ENCODE measurements at places on chromosomes 13 and 19.
A peak's percentile ranks its signal among the peaks of the same experiment; 100 is the strongest.

- DNase-seq = peak; percentile 68
These were observed 2.2 kb downstream of the FLT3LG start for GRCh38 chr19:49475995-49476880.

DNA sequence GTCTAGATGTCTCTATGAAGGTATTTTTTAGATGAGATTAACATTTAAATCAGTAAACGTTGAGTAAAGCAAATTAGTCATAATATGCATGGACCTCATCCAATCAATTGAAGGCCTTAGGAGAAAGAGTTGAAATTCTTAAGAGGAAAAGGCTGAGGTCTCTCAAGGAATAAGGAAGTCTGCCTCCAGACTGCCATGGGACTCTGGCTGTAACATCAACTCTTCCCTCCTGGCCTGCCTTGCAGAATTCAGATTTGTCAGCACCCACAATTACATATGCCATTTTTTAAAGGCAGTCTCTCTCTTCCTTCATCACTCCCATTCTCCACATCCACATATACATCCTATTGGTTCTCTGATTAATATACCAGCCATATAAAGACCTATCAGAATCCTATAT is 28.8 kb upstream of the INTS6 start:
- no peak for DNase-seq

- no peak for DNase-seq
These were observed 28.4 kb downstream of the ANKRD27 start for GRCh38 chr19:32646556-32646955.

GRCh38 chr13:20927596-20928257 is 25.2 kb upstream of the XPO4 start:
- no peak for DNase-seq

DNA sequence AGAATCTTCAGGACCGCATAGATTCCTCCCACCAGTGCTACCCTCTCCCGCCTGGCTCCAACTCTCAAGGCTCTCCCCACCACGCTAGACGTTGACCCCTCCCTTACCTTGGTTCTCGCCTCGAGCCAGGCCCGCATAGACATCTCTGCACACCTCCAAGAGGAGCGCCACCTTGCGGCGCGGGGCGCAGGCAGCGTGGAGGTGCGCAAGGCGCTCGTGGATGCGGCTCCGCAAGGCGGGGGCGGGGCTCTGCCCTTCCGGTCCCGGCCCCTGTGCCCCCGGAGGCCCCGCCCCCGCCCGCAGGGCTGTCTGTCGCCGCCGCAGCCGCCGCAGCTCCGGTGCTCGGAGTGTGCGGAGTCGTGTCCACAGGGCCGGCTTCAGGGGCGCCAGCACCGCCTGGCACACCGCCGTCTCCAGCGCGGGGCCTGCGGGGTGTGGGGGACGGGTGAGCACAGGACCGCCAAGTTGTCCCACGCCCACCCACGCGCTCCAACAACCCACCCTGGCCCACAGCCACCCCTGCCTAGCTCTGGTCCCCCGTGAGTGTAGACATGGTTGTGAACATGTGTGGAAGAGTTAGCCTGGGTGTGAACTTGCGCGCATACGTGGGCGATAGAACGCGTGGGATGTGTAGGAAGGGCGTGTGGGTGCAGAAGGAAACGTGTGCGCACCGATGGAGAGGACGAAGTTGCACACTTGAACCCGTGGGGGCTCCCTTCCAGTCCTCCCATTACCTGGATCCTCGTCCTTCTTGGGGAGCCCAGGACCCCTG is 8.1 kb downstream of the RINL start:
- DNase-seq = no peak

- DNase-seq = no peak
These were observed 68.3 kb downstream of the DACH1 start for GRCh38 chr13:71798707-71799106.

DNA sequence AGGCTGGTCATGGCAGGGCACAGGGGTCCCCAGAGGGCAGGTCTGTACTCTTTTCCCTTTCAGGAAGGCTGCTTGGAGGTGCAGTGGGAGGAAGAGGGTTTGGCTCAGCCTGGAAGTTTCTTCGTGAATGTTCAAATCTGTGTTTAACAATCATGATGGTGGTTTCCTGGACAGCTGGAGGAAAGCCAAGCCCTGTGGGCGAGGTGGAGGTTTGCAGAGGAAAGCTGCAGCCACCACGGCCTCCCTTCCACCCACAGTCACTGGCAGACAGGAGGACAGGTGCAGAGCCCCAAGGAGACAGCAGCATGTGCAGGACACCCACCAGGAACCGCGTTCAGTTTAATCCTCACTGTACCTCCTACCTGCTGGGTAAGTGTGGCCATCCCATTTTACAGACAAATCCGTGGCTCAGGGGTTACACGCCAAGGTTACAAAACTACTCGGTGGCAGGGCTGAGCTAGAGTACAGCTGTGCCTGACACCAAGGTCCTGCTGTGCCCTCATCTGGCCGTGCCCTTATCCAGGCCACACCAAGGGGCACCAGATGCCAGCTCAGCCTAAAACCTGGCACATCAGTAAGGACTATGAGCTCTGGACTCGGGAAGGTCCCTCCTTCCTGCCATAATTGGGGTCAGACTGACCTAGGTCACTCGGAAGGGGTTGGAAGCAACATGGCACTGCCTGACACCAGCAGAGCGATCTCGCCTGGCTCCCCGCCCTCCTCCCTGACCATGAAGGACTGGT is 34.1 kb downstream of the SUGP2 start:
- DNase-seq = no peak

DNA sequence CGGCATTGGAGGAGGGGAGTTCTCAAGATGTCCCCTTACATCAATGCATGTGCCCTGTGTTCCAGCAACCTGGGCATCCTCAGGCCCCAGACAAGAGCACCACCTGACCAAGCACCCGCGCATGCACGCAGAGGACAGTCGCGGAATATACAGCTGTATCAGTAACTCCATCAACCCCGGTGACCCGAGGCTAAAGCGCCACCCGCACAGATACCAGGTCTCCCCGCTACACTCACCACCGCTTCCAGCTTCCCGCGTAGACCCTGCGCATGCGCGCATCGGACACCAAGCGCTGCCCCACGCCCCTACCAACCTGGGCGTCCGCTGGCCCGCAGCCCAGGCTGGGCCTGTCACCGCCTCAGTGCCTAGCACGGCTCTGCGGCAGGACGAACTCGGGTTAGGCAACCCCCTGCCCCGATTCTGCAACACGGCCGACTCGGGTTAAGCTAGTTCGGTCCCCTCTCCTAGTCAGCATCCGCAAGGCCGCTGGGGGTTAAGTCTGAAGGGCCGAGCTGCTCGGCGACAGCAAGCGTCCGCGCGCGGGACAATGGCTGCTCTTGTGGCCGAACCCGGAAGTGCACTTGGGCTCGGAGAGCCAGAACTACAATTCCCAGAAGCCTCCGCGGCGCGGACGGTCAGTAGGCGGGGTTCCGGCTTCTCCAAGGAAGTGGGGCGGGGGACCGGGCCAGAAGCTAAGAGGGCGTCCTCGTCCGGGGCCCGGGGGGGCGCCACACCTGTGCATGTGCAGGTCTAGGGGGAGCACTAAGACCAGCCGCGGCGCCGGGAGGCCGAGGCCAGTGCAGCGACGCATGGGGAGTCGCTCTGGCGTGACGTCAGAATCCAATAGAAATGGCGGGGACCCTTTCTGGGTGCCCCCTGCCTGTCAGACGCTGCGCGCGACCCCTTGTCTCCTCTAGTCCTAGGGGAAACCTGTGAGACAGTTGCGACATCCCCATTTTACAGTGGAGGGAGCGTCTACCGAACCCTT is at the start of gene ZNF180:
Gene ZNF180 (minus strand): TSS at position 561 of the 988 bp plus-strand sequence. CDS start 3,188 bp downstream, outside the sequence.
- peak; percentile 94 for DNase-seq

GRCh38 chr19:53992815-53993214 is 1.4 kb downstream of the CACNG6 start:
- DNase-seq = no peak

- no peak for DNase-seq
These were observed 164.6 kb downstream of the KLF5 start for GRCh38 chr13:73223372-73223781.

GRCh38 chr13:51065372-51066090 is 45.5 kb downstream of the C13orf42 start:
- no peak for DNase-seq

GRCh38 chr13:66414066-66414800 is 815.9 kb downstream of the PCDH9 start:
- no peak for DNase-seq

GRCh38 chr13:85545771-85546170 is 253.4 kb downstream of the SLITRK6 start:
- DNase-seq = no peak

GRCh38 chr13:73622381-73622780 is 511.8 kb downstream of the KLF12 start:
- no peak for DNase-seq

GRCh38 chr19:17555929-17556813 is 722 bp downstream of the COLGALT1 start:
- DNase-seq = peak; percentile 37

GRCh38 chr13:40583738-40584137 is 82.7 kb downstream of the FOXO1 start:
- DNase-seq = no peak

DNA sequence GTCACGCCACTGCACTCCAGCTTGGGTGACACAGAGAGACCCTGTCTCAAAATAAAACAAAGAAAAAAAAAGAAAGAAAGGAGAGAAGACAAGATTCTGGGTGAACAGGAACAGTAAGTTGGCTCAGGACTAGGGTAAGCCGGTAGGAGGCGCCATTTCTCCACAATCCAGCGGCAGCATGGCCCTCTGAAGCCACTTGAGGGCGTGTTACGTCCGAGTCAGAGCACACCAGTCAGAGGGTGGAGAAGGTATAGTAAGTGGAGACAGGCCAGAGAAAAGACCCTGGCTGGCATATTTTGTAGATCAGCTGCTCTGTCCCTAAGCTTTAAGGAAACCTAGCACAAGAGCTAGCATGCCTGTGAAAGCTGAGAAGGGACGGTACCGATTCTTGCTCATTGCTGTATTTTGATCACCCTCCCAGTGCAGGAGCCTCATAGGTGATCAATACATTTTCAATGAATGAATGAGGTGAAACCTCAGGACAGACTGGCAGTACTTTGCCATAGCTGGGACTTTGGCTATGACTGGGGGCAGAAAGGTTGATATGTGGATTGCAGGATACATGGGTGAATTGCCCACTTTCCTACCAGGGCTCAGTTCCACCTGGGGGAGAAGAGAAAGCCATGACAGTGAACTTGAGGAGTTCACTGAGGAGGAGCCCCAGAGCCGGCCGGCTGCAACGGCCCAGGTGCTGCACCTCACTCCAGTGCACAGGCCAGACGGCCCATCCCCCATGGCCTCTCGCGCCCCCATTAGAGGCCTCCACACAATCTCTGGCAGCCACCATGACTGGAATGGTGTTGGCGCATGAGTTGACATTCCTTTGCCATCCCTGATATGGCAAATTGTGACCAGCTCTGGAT is 23.5 kb downstream of the POU2F2 start:
- peak; percentile 81 for DNase-seq

DNA sequence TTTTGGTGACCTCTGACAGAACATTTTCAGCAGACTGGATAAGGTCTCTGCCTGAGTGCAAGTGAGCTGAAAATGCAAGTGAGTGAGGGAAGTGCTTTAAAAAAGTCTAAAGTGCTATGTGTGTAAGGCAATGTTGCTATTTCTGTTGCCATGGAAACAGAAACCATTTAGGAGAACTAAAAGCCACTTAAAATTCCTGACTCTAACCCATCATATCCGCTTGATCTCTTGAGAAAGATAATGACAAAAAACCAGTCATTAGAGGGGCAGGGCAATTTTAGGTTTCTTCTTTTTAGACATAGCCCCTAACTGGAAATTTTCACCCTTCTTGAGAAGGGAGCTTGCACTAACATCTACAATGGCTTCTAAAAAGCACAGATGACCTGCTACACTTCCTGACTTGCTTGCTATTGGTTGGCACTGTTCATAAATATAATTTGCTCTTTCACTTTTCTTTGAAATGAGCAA is at the start of gene CYSLTR2:
Gene CYSLTR2 (plus strand): TSS at position 458 of the 468 bp plus-strand sequence. CDS start 52,889 bp downstream, outside the sequence.
- DNase-seq = no peak

DNA sequence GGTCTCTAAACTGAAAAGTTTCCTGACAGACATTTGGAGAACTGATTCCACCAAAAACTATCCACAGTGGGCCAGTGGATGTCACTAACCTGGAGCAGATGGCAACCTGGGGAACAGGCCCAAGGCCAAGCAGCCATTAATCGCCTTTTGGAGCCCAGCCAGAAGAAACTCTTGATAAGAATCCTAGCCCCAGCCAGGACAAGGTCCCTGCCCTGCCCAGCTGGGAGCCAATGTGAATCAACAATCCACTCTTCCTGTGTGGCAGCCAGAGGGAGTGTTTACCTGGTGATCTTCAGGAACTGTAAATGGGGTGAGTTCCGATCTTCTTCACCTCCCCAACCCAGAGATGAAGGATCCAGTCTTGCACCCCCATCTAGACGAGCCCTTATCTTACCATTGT is 14.5 kb upstream of the IGSF23 start:
- DNase-seq = no peak

GRCh38 chr13:114130837-114131582 is 1.4 kb downstream of the RASA3 start:
- DNase-seq = no peak

DNA sequence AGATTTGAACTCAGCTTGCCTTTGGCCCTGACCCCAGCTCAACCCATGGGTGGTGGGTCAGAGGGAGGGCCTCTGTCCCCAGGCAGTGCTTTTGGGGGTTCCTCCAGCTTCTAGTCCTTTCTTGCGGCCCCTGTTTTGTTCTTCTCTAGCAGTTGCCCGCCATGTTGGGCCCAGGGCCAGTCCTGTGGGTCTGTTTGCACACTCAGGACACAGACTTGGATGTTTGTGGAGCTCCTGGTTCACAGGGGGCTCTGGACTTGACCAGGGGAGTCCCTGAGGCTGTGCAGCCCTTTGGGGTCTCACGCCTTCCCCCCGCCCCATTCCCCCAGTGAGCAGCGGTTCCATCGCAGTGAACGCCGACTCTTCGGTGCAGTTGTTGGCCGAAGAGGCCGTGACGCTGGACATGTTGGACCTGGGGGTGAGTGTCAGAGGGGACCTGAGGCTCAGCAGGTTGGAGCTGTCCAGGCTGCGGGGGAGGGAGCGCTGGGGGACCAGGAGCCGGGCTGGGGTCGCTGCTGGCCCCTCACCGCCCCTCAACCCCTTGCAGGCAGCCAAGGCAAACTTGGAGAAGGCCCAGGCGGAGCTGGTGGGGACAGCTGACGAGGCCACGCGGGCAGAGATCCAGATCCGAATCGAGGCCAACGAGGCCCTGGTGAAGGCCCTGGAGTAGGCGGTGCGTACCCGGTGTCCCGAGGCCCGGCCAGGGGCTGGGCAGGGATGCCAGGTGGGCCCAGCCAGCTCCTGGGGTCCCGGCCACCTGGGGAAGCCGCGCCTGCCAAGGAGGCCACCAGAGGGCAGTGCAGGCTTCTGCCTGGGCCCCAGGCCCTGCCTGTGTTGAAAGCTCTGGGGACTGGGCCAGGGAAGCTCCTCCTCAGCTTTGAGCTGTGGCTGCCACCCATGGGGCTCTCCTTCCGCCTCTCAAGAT is 2.5 kb downstream of the ATP5F1D start:
- peak; percentile 56 for DNase-seq

- no peak for DNase-seq
These were observed 73.0 kb upstream of the MAB21L1 start for GRCh38 chr13:35549481-35549880.

GRCh38 chr13:103625194-103625593 is 559.0 kb upstream of the SLC10A2 start:
- peak; percentile 21 for DNase-seq

GRCh38 chr13:39321574-39321973 is 281.4 kb downstream of the LHFPL6 start:
- DNase-seq = no peak

GRCh38 chr13:114115796-114116195 is 16.6 kb downstream of the RASA3 start:
- no peak for DNase-seq
